Daoy (cell line): ENCODE measurements at places on chromosomes 3 and 15. TPM values are rescaled to one million over a fixed set of nuclear protein-coding genes. Genes with fewer than 3 reads are reported as not detected.

Gene LTK
- 0.40 and 0.57 TPM in 2 replicates for total RNA-seq

Gene GHSR
- not detected in 2 replicates for total RNA-seq

- DNase-seq: no peak
These were observed 223.4 kb downstream of the ATP8B4 start for GRCh38 chr15:49895347-49896223.

GRCh38 chr3:31772758-31773473 is 208.1 kb downstream of the OSBPL10 start:
- DNase-seq: no peak

Gene ECE2
- not detected in 2 replicates for total RNA-seq

GRCh38 chr3:194572143-194572789 is 61.0 kb downstream of the TMEM44 start:
- peak; percentile 93 for DNase-seq

DNA sequence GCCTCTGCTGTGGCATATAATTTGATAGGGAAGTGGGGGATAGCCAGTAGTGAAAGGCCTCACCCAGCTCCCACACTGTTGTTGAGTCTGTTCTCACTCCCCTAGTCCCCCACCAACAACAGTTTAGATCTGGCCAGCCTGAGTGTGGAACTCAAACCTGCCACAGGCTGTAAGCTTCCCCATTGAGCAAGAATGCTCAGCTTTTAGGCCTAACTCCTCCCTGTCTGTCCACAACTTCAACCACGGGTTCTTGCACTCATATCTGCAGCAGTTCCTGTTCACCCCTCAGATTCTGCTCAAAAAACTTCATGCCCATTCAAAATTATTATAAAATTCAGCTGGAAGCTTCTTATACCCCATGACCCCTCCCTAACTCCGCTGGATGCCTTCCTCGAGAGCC is 975.1 kb downstream of the NSUN3 start:
- no peak for DNase-seq

DNA sequence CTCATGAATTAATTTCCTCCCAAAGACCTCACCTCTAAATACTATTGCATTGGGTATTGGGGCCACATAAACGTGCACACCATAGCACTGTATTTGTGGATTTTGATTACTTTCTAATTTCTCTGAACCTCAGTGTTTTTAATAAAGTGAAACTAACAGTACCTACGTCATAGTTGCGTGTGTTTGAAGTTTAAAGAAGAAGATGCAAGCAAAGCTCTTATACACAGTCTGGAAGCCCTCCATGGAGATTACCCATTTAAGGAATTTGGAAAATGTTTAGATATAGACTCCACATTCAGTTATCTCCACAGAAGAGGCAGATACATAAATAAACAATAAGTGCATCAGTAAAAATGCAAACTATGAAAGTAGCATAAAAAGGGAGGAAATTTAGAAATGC is 581.1 kb upstream of the GBE1 start:
- no peak for DNase-seq

Gene ZNF609
- 7.3 and 9.6 TPM in 2 replicates for total RNA-seq

DNA sequence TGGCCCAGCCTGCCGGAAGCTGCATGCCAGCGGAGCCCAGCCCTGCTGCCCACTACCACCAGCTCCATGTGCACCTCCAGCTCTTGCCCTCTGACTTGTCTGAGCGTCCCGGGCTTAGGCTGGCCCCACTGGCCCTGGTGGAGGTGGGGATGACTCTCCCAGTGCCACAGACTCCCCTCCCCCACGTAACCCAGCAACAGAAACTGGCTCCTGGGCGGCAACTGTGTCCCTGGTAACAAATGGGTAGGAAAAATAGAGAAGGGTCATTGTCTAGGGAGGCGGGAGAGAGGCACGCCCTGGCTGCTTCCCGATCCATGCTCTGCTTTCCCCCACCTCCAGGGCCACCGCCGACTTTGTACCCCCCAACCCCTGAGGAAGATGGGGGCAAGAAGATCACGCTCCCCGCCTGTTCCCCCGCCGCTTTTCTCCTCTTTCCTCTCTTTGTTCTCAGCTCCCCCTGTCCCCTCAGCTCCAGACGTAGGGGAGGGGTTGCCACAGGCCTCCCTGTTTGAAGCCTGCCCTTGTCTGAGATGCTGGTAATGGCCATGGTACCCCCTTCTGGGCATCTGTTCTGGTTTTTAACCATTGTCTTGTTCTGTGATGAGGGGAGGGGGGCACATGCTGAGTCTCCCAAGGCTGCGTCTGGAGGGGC is 10.8 kb upstream of the SEMA3B start:
- no peak for DNase-seq

Gene LXN
- total RNA-seq: not detected in 2 replicates

- peak; percentile 59 for DNase-seq
These were observed 19.0 kb downstream of the CSPG4 start for GRCh38 chr15:75693501-75694240.

Gene PLA1A
- not detected in 2 replicates for total RNA-seq

DNA sequence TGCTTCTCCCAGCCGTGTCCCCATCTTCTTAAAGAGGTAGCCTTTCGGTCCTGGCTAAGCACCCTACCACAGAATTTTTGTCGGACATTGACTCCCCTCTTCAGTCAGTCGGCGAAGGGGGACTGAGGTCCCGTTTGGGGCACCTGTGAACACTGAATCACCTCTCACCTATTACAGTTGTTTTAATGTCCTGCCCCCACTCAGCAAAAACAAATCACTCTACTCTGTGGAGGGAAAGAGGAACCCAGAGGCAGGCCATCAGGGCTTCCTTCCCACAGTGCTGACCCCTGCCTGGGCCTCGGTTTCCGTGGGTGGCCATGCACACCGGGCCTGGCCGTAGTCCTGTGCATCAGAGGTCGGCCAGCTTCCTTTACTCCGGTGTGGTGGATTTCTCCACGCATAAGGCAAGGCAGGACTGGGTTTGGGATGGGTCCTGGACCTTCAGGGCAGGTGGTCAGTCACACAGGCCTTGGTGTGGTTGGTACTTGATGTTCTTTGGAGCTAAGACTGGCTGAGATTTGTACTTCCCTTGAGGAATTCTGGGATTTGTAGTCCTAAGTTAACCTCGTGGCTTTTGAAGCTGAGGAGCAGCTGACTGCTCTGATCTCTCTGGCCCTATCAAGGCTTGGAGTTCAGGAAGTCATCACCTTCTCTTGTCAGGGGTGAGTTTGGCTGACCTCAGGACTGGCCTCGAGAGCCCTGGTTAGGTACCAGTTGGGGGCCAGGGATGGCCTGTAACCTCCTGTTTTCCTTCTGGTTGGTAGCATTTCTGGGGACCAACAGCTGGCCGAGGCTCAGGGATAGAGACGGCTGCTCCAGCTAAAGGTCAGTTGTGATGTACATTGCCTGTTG is 627 bp upstream of the FAM131A start:
- DNase-seq: peak; percentile 50

Gene EDEM1
- 5.1 and 13.7 TPM in 2 replicates for total RNA-seq
